ENCODE measurements at places on chromosomes 12 and 14. TPM values are rescaled to one million over a fixed set of nuclear protein-coding genes. Genes with fewer than 3 reads are reported as not detected.
A peak's percentile ranks its signal among the peaks of the same experiment; 100 is the strongest.

- H3K36me3 ChIP-seq: no peaks in the 10 kb centered on the region
- no peaks in the 10 kb centered on the region for H3K4me1 ChIP-seq
- H3K27me3 ChIP-seq: no peaks in the 10 kb centered on the region
- no peak overlapping the region for H3K4me3 ChIP-seq
- H3K27ac ChIP-seq: no peak overlapping the region
Measured at GRCh38 chr14:70716958-70717357, 75.2 kb downstream of the TTC9 start.

GRCh38 chr12:52715416-52715815 is 12.1 kb upstream of the KRT77 start:
- H3K4me1 ChIP-seq: no peaks in the 10 kb centered on the region
- H3K27ac ChIP-seq: no peak overlapping the region
- no peak overlapping the region for H3K4me3 ChIP-seq
- no peak for DNase-seq
- H3K36me3 ChIP-seq: no peaks in the 10 kb centered on the region

DNA sequence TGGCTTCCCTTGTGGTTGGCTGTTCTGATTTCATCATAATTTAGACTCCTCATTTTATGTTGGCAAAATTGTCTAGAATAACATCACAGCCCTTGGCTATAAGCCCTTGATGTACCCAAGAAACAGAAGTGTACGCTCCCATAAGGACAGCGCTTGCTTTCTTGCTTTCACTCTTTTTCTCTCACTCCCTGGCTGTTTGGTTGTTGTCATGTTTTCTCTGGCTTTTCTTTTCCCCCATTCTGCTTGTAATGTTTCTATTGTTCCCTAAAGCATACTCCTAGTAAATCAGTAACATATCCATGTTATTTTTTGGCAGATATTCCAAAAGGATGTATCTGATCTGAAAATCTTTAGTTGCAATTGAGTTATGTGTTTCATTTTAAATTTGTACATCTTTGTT is 530.5 kb downstream of the NOVA1 start:
- no peak overlapping the region for H3K27ac ChIP-seq
- H3K4me3 ChIP-seq: no peak overlapping the region
- no peak for DNase-seq
- no peaks in the 10 kb centered on the region for H3K36me3 ChIP-seq
- no peaks in the 10 kb centered on the region for H3K27me3 ChIP-seq

The RHOJ gene
- total RNA-seq: not detected

- H3K4me1 ChIP-seq: peaks cover 10% of the 10 kb centered on the region
- no peak overlapping the region for H3K4me3 ChIP-seq
- no peaks in the 10 kb centered on the region for H3K36me3 ChIP-seq
- H3K27ac ChIP-seq: no peak overlapping the region
- no peak for DNase-seq
- H3K27me3 ChIP-seq: no peaks in the 10 kb centered on the region
Measured at GRCh38 chr12:131507881-131508280, 203.0 kb upstream of the SFSWAP start.

DNA sequence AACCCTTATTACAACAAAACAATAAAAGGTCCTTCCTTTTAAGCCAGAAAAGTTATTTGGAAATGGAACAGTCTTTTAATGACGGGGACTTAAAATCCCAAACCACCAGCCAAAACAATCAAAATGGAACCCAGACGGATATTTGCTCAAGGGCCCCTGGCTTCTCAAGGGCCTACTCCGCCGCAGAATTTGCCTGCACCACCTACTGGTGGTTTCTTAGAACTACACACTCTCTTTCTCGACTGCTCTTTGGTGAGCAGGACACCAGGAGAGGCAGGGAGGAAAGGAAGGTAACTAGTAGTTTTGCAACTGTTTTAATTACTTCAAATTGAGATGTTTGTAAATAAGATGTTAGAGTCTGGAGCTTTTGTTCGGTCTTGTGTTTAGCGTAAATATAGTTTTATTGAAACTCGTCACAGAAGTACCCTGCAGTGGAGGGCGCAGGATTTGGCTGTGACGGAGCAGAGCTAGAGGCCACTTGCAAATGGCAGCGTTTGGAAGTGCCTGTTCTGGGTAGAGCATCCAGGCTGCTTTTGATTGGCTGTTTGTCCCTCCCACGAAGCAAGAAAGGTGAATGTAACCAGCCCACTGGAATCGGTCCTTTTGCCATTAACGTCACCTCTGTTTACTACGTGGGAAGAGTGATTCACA is 238.5 kb downstream of the CACNA1C start:
- H3K27ac ChIP-seq: no peak overlapping the region
- H3K4me3 ChIP-seq: no peak overlapping the region
- peak; percentile 79 for DNase-seq
- H3K27me3 ChIP-seq: no peaks in the 10 kb centered on the region

GRCh38 chr14:83294941-83295340 is 1761.3 kb upstream of the SEL1L start:
- H3K27me3 ChIP-seq: no peaks in the 10 kb centered on the region
- H3K27ac ChIP-seq: no peak overlapping the region
- no peaks in the 10 kb centered on the region for H3K36me3 ChIP-seq
- no peaks in the 10 kb centered on the region for H3K4me1 ChIP-seq
- DNase-seq: no peak

The PIWIL1 gene
- total RNA-seq: not detected

- no peak overlapping the region for H3K4me3 ChIP-seq
- peaks cover 8% of the 10 kb centered on the region for H3K36me3 ChIP-seq
- H3K4me1 ChIP-seq: no peaks in the 10 kb centered on the region
- no peak overlapping the region for H3K27ac ChIP-seq
- H3K27me3 ChIP-seq: no peaks in the 10 kb centered on the region
- no peak for DNase-seq
Measured at GRCh38 chr12:48080821-48081220, 25.1 kb downstream of the SENP1 start.

DNA sequence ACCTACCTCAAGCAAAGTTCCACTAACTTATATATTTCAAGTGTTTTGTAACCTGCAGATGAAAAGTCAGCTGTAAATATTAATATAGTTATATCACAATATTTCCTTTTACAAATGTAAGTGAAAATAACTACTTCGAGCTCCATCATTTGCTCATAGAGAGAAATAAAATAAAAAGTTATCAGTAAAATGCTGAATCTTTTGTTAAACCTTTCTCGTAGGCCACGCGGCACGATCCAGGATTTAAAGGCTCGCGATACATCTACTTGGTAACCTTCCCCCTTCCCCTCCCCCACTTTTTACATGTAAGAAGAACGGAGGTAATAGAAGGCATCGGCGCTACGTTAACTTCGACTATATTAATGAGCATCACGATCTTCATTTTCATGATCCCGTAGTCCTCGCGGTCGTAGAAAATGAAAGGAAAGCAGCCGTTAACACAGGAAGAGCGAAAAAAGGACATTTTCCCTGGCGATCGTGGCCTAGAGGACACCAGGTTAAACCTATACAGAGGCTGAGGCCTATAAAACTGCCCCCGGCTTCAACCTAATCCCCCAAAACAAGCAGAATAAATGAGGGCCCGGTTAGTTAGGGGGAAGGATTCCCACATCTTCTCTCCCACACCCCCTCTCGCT is 508 bp downstream of the HNRNPC start:
- peaks cover 9% of the 10 kb centered on the region for H3K4me1 ChIP-seq
- no peak for DNase-seq
- peak overlapping the region; percentile 100 for H3K4me3 ChIP-seq
- no peaks in the 10 kb centered on the region for H3K27me3 ChIP-seq
- H3K36me3 ChIP-seq: peaks cover 36% of the 10 kb centered on the region

The AKAP6 gene
- total RNA-seq: 0.89 TPM

DNA sequence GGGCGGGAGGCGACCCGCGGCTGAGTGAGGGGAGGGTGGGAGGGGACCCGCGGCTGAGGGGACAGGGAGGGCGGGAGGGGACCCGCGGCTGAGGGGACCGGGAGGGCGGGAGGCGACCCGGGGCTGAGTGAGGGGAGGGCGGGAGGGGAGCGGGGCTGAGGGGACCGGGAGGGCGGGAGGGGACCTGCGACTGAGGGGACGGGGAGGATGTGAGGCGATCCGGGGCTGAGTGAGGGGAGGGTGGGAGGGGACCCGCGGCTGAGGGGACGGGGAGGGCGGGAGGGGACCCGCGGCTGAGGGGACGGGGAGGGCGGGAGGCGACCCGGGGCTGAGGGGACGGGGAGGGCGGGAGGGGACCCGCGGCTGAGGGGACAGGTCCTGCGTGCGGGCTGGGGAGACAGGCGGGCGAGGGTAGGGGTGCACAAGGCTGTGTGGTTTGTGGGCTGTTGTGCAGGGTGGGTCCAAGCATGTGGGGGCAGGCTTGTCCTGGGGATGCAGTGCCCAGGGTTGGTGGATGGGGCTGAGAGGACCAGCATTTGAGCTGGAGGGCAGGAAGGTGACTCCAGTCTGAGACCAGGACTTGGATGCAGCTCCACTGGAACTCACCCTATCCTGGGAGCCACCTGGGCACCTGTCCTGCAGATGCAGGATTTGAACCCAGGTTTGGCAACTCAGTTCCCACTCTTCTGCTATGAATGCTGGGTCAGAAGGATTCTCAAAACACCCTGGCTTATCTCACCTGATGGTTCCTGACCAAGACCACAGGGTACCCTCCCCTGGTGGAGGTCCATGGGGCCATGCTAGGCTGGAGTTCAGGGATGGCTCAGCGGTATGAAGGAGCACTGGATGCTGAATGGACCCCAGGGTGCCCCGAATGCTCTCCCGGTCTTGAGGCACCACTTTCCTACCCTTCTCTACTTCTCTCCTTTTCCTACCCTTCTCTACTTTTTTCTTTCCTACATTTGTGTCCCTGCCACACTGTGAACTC is 9.4 kb downstream of the PLD4 start:
- no peak overlapping the region for H3K27ac ChIP-seq
- no peaks in the 10 kb centered on the region for H3K36me3 ChIP-seq
- H3K27me3 ChIP-seq: peaks cover 61% of the 10 kb centered on the region
- no peak for DNase-seq
- peaks cover 7% of the 10 kb centered on the region for H3K4me1 ChIP-seq

The PLD4 gene
- 0.04 TPM for total RNA-seq

DNA sequence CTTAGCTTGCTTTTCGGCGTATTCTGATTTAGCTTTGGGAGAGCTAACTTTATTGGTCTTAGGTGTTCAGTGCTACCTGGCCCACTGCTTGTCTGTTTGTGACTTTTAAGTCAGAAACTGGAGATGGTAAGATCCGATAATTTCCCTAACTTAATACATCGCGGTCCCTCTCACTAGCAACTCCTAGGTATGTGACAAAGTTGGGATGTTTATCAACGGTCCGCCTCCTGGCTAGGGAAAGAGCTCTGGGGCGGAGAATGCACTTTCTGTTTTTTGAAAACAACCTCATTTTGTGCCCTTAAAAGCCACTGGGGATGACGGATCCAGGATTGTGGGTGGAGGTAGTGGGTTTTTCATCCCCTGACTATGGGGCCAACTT is 1.2 kb downstream of the CDKN1B start:
- no peak for DNase-seq
- H3K36me3 ChIP-seq: peaks cover 40% of the 10 kb centered on the region
- peaks cover 2% of the 10 kb centered on the region for H3K27me3 ChIP-seq
- H3K4me3 ChIP-seq: peak overlapping the region; percentile 89
- no peak overlapping the region for H3K27ac ChIP-seq

The B4GALNT3 gene
- total RNA-seq: 20.3 TPM

DNA sequence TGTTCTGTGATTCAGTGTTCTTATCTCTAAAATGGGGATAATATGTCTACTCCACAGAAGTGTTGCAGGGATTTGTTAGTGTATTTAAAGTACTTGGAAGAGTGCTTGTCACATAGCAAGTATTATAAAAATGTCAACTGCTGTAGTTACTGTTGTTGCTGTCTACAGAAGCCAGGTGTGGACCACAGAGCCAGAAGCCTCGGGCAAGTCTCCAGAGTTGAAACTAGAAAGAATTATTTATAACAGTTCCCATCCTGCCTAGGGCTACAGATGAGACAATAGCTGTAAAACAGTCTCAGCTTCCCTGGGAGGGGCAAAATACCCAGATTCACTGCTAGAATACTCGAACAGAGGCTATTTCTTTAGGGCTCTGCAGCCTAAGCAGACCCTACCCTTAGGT is 55.4 kb upstream of the FUT8 start:
- H3K4me3 ChIP-seq: no peak overlapping the region
- no peaks in the 10 kb centered on the region for H3K36me3 ChIP-seq
- peaks cover 5% of the 10 kb centered on the region for H3K4me1 ChIP-seq
- H3K27ac ChIP-seq: no peak overlapping the region
- DNase-seq: no peak

DNA sequence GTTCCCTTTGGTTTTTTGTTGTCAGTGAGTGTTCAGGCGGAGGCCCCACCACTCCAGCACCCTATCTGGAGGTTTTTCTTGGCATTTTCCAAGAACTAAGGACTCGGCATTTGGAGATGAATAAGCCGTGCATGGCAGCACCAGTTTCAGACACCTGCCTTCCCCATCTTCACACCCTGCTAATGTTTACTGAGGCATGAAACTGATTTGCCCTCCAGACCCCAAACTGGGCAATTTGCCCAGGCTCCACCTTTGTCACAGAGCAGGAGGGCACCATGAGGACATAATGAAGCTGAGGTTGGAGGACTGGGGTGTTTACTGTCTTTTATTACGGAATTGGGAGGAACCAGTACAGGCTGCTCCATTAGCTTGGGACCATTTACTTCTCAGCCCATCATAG is 113.4 kb downstream of the LGMN start:
- no peaks in the 10 kb centered on the region for H3K36me3 ChIP-seq
- no peaks in the 10 kb centered on the region for H3K4me1 ChIP-seq
- no peaks in the 10 kb centered on the region for H3K27me3 ChIP-seq
- H3K27ac ChIP-seq: no peak overlapping the region
- DNase-seq: no peak

The ANG gene
- total RNA-seq: 4.3 TPM

DNA sequence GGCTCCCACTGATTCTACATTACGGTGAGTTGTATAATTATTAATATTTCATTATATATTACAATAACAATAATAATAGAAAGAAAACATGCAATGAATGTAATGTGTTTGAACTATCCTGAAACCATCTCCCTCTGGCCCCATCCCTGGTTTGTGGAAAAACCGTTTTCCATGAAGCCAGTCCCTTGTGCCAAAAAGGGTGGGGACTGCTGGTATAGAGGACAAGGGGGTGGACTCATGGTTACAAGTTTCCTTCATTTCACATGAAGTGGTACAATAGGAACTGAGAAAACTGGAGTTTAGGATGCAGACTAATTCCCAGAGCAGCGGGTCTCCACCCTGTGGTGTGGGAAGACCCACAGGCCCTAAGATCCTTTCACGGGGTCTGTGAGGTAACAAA is 3.0 kb upstream of the C1RL start:
- H3K4me1 ChIP-seq: no peaks in the 10 kb centered on the region
- DNase-seq: no peak
- H3K4me3 ChIP-seq: no peak overlapping the region
- no peak overlapping the region for H3K27ac ChIP-seq

GRCh38 chr12:109089683-109090082 is 3.6 kb downstream of the ALKBH2 start:
- DNase-seq: no peak
- no peaks in the 10 kb centered on the region for H3K4me1 ChIP-seq
- no peak overlapping the region for H3K27ac ChIP-seq
- no peak overlapping the region for H3K4me3 ChIP-seq
- no peaks in the 10 kb centered on the region for H3K27me3 ChIP-seq

Measured in H1 (cell line).